ENCODE measurements at places on chromosomes 6 and 20.

DNA sequence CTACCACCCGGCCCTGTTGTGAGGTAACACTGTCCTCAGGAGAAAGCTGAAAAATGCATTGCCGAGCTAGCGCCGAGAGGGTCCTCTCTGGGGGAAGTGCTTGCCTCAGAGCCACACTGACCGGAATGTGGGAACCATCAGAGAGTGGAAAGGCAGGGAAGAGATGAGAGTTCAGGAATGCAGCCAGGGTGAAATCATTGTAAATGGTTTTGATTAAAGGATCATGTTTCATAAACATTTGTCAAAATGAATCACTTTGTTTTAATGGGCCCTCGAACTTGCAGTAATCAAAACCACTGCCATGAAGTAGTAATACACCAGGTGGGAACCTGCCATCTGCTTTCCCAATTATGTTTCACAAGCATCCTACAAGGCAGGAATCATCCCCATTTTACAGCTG, 16.9 kb upstream of the IL17F start:
- DNase-seq = peak; percentile 77

- DNase-seq = no peak
These were observed 43.7 kb downstream of the DAAM2 start for GRCh38 chr6:39835821-39836295.

DNA sequence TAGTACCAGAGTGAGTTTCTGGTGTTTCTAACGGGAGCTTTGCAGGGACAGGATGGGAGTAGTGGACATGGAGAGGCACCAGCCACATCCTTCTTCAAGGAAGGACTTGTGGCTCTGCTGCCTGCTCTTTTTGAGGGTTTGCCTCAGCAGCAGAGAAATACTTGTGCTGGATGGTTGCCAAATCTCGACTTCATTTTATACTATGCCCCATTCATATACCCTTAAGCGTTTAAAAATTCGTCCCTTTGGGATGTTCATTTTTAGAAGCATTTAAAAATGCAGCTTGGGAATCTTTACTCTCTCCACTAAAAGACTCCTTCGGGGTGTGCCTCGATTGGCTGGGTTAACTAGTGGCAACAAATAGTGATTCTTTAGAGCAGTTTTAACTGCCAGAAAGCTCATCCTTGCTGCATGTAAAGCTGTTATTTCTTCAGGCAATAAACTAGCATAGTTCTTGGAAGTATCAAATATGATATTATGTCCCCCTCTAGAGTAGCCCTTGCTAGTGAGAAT, 126.5 kb upstream of the B3GAT2 start:
- no peak for DNase-seq

GRCh38 chr6:135311446-135312200, 130.5 kb downstream of the MYB start:
- no peak for DNase-seq

DNA sequence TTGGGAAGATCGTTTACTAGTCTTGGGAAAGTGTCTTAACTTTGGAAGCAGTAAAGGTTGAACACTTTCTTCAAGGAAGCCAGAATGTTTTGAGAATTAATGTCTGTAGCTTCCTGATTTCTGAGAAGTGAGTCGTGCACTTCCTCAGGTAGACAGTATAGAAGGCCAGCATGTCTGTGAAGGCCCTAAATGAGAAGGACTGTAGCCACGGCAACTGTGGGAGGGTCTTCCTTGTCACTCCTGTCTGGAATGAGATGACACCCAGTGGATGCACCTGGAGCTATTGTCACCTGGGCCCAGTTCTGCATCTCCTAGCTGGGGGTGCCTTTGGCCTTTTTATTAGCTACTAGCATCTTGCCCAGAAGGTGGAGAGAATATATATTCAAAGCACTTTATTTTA, 8.8 kb downstream of the STX16 start:
- no peak for DNase-seq

DNA sequence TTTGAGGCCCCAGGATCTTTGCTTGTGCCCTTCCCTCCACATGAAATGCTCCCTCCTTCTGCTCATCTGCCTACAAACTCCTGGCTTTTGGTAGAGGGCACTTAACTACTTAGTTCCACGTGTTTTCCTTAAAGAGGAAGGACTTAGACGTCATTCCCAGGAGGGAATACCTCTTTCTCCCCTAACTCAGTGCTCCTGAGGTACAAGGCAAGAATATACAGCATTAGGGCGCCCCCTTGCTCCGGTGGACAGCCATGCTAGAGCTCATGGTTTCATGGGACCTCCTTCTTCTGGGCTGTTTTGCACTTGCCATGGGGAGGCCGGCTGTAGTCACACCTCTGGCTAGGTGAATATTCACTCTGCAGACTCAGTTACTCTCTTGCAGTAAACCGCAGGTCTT, 93.8 kb upstream of the LY86 start:
- peak; percentile 63 for DNase-seq

GRCh38 chr6:52420668-52421358, 671 bp downstream of the EFHC1 start:
- DNase-seq = peak; percentile 57

GRCh38 chr6:24207413-24207812, 81.4 kb downstream of the NRSN1 start:
- DNase-seq = no peak

DNA sequence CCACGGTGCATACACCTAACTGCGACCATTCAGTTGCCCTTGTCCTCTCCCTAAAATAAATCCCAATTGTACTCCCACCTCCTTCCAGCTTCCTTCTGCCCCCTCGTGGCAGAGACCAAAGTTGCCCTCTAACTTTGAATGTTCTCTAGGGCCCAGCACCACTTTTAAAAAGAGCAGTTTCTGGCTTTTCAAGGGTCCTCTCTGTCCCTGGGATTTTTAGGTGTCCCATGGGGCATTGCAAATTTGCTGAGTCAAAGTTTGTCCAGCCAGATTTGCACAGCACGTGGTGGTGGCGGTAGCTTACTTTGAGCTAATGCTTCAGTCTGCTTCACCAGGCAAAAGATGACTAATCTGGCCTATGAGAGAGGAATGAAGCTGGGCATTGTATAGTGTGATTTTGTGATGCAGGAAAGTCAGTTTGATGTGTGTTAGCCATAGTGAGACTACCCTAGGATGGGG, 100.2 kb downstream of the PERP start:
- DNase-seq = peak; percentile 56

- DNase-seq = no peak
These were observed 79.2 kb upstream of the MRAP2 start for GRCh38 chr6:83954371-83954770.

GRCh38 chr6:168124158-168124557, 45.1 kb upstream of the FRMD1 start:
- DNase-seq = no peak

- no peak for DNase-seq
These were observed 30.4 kb downstream of the FKBP1A start for GRCh38 chr20:1362484-1362883.

DNA sequence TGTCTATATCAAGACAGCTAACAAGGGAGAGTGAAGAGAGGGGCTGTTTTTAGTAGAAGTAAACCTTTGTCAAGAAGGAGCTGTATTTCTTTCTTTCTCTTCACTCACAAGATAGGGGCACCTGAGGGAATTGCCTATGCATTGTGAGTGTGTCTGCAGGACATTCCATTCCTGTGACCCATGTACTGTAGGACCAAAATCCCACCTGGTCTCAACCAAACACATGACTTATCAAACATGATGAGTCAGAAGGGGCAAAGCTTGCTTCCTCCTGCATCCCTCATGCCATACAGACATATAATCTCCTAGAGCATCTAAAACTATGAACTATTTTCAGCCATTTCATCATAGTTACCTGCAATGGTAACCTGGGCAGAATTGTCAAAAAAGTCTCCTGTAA, 21.8 kb downstream of the PKHD1 start:
- DNase-seq = no peak

DNA sequence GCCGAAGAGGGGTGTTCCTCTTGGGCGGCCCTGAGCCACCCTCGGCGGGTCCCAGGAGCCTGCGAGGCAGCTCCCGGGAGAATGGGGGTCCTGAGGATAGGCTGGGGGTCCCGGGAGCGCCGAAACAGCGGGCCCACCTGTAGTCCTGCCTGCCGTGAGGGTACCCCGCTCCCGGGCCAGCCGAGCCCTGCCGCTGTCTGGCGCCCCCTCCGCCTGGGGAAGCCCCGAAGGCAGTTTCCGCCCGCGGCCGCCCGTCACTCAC, 280 bp downstream of the SPATA2 start:
- DNase-seq = no peak

DNA sequence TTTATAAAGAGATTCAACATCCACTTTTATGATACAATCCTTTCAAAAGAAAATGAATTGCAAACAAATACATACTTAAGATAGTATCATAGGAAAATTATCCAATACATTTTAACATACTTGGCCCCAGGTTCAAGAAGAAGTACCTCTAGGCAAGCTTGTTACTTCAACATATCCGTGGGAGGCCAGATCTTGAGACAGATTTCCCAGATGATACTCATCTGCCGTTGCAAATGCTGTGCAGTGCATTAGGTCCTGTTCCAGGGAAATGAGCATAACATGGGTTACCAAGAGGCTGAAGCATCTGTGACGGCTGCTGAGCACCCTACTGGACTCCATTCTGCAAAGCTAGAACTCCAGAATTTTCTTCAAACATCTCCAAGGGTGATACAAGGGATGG, 15.6 kb downstream of the RMND1 start:
- no peak for DNase-seq

GRCh38 chr6:31574106-31575061, 981 bp upstream of the TNF start:
- no peak for DNase-seq

GRCh38 chr6:12291839-12292604, 1.9 kb downstream of the EDN1 start:
- peak; percentile 53 for DNase-seq

DNA sequence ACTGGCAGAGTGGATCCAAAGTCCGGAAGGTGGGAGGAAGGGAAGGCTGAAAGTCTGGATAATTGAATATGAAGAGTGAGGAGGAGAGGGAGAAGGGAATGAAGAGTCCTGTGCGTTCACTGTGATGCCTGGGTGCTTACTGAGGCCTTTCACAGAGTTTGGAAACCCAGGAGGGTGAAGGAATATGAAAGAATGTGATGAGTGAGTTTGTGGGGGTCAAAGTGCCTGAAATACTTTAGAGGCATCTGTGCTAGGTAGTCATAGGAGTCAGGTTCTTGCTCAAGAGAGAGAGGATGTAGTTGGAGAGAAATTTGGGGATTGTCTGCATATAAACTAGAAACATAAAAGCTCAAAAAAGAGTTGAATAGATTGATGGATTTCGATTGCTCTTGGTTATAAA, 20.7 kb downstream of the NKX2-4 start:
- DNase-seq = no peak

GRCh38 chr20:63501818-63502670, 3.2 kb upstream of the EEF1A2 start:
- DNase-seq = no peak

DNA sequence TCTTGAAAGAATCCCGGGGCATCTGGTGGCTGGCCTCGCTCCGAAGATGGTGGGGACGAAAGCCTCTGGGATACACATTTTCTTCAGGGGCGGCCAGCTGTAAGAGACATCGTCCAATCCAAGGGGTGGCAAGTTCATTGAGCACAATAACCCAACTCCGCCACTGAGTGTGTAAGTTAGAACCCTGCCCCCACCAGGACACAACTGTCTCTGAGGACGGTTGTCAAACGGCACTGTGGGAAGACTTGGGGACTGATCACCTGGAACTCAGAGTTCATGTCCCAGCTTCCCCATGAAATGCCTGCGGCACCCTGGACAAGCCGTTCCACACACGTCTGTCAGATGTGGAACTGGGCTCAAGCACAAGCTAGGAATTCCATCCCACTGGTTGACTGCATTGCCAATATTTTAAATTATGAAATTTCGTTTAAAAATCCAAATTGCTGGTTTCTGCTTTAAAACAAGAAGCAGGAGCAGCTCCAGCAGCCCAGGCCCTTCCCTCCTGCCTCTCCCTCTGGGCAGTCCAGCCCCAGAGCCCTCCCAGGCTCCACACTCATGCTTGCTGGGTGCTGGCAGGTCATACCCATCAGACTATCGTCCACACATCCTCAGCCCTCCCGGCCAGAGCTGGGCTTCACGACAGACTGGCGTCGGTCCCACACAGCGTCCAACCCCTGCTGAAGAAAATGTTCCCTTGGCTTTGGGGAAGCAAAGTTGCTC, 80.9 kb upstream of the AFDN start:
- no peak for DNase-seq

DNA sequence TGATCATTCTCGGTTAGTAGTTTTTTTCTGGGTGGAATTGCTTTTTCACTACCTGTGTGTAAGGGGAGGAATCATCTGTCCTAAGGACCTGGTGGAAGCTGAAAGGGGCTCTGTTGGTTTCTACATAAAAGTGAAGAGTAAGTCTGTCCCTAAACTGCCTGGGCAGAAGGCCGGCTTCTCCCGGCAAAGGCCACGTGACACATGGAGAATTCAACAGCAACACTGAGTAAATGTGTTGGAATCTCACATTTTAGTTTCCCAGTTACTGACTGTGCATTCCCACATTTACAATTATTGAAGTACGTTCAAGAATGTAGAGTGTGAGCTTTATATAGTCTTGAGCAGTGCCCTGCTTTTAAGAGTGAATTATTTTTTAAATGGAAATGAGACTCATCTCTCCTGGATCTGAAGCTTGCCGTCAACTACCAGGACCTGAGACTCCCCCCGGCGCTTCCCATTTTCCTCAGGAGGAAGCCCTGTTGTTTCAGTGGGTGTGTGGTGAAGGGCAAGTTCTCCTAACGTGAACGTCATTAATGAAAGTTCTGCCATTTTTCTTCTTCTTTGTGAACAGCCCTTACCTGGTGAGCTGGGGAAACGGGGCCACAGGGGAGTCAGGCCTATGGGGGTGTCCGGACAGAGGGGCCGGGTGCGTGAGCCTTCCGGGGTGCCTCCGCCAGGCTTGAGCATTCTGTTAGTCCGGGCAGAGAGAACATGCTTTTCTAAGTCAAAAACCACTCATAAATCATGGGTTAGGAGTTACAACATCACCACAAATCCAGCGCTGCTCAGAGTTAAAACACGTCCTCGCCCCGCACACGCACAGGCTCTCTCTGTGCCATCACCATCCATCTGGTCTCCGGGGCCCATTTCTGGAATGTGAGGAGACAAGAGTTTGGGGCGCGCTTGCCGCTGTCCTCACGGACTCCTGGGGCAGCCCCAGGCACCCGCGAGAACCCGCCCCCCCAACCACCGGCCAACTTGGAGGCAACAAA, 56.6 kb upstream of the SMOC2 start:
- no peak for DNase-seq

GRCh38 chr20:49270177-49270576, 7.7 kb downstream of the ZNFX1 start:
- DNase-seq = no peak

GRCh38 chr20:37726321-37726720, 32.5 kb downstream of the CTNNBL1 start:
- DNase-seq = no peak

DNA sequence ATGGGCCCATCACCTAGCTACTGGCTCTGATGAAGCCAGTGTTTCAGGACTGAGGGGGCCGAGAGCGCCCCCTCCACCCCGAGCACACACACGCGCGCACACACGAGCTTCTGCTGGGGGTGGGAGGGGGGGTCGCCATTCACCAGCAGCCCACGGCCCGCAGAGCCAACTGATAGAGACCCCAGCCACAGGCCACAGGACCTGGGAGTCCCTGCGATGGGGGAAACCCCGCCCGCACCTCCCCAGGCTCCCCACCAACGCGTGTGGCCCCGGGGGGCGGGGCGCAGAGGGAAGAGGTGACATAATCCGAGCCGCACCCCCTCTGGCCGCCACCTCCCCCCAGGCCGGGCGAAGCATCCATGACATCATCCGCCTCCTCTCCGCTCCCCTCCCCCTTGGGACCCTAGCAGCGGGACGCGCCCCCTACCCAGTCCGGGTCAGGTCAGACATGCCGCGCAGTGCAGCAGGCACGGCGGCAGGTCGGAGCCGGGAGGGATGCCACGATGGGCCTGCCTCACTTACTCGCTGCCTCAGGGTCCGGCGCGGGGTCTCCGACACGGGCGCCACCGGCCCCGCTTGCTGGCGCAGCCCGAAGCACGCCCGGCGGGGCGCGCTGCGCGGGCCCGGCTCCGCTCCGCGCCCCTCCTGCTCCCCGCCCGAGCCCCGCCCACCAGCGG, at the start of gene LZTS3:
TSS of gene LZTS3 (minus strand) at position 617 of the 677 bp plus-strand sequence. CDS start 6,386 bp downstream, outside the sequence.
- peak; percentile 58 for DNase-seq

All from H4 (cell line).